ENCODE measurements at places on chromosomes 12 and 14.

DNA sequence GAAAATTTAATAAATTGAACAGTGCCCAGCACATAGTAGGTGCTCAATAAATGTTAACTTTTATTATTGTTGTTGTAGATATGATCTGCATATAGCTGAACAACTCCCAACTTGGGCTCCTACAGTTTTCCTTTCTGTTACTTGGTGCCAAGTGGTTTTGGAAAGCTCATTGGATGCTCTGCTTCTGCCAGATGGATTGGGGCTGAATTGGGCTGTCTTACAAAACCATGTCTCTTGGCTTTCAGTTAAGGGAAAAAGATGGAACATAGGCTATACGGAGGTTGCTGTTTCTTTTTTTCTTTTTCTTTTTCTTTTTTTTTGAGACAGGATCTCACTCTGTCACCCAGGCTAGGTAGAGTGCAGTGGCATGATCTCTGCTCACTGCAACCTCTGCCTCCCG, 140.7 kb upstream of the PWP1 start:
- DNase-seq: no peak

DNA sequence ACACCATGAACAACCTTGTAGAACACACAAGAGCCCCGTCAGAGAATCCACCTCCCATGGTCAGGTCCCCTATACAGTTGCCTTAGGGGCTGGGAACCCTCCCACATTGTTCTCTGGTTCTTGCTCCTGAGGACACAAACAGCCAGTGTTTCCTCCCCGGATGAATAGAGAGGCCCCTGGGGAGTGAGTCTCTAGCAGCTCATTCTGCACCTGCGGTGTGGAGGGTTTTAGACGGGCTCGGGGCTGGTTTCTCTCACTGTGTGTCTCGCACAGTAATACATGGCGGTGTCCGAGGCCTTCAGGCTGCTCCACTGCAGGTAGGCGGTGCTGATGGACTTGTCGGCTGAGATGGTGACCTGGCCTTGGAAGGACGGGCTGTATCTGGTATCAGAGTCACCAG, 1052.1 kb downstream of the TMEM121 start:
- DNase-seq: peak; percentile 86

DNA sequence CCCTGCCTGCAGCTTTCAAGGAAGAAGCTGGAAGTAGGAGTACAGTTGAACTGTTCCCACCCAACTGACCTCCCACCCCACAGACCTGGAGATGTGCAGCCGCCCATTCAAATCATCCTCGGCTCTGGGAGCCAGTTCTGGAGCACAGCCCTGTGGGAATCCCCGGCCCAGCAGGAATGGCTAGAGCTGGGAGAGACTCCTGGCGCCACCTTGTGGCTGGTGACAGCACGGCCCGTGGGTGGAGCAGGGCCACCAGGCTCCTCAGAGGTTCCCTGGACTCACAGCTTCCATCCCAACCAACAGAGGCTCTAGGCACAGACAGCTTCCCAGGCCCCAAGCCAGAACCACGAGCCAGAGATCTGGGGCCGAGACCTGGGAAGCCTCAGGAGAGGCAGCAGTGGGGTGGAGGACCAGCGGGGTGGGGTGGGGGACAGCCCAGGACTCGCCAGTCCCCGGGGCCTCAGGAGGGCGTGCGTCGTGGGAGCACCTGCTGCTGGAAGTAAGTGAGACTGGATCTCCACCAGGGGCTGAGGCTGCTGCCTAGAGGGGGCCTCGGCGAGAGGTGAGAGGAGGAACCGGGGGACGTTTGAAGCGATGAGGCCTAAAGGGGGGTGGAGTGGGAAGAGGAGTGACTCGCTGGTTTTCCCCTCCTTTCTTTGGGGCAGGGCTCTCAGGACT, 43.4 kb downstream of the RNF34 start:
- DNase-seq: peak; percentile 75

DNA sequence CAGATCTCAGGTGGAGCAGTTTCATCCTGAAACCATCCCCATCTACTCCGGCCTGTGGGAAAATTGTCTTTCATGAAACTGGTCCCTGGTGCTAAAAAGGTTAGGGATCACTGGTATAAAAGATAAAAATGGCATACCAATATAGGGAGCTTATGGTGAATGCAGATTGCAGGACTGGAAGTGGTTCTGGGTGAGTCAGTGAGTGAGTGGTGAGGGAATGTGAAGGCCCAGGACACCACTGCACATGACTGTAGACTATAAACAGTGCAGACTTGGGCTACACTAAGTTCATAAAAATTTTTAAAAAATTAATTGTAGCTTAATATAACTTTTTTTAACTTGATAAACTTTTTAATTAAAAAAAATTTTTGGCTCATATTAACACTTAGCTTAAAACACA, 67.0 kb upstream of the RD3L start:
- DNase-seq: no peak

DNA sequence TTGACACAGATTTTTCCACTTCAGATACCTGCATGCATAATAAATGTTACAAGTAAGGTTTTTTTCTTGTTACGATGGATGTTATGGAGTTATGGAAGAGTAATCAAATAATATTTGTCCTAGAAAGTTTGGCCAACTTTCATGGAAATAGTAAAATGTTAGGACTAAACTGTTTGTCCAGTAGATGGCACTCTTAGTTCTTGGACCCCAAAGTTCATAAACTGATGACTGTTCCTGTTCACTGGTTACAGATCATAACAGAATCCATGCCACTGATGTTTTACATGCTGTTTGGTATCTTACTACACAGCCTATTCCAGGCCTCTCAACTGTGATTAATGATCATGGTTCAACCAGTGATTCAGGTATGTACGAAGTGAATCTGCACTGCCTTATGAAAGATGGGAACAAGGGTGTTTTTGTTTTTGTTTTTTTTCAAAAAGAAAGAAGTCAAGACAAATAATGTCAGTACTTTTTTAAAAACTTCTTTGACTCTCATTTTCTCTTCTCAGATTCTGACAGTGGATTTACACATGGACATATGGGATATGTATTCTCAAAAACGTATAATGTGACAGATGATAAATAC, 48.8 kb upstream of the SLCO1C1 start:
- no peak for DNase-seq

DNA sequence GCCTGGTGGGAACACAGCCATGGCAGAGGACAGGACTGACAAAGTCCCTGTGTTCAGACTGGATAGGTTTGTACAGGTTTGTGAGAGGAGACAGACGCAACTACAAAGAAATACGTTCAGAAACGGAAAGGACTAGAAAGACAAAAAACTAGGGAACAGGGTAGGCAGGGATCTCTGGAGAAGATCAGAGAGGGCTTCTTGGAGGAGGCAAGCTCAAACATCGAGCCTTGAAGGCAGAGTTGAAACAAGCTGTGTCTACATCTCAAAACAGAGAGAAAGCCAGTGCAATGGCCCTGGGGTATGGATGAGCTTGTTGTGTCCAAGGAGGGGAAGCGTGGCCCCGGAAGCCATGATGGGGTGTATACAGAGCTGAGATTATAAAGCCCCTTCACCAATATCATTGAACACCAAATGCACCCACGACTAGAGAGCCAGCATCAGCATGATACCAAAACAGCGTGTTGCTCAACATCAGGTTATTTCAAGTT, 89.6 kb upstream of the NCOR2 start:
- no peak for DNase-seq

DNA sequence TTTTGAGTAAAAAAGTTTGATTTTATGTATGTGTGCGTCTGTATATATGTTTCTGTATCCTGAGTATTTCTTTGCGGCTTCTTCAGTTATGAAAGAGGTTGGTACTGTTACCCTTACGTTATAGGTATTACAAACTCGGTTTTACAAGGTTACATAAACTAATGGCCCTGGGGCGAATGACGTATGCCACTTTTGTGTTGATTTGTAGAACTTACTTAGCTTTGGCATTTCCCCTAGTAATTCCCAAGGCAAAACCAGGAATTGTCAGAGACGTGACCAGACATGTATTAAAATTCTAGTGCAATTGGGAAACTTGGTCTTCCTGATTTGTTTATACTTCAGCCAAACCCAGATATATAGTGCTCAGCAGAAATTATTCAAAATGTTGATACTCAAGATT, 93.3 kb downstream of the DUSP16 start:
- DNase-seq: no peak

- no peak for DNase-seq
Measured at GRCh38 chr12:89212339-89212771, 139.9 kb downstream of the DUSP6 start.

GRCh38 chr14:92768795-92769194, 20.4 kb upstream of the LGMN start:
- DNase-seq: no peak

DNA sequence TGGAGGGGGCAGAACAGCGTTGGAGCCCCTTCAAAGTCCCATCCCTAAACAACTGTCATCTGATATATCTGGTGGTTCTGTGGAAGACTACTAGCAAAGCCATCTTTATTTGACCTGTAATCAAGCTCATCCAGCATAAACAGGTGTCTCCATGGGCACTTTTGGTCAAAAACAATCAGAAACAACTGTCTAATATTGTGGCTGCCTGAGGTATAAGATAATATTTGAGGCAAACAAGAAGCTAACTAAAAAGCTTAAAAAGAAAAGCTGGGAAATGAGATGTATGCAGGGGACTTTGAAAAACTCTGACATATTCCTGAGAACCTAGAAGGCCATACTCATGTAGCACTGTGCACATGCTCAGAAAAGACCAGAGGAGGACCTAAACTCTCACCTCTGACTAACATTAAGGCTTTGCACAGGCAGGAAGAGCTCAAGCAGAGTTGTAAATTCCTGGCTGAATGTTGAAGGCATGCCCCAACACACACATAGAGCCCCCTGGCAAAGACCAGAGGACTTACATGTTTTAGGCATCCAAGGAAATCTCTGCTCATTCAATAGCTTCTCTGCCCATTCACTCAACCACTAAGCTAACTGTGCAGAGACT, 27.2 kb upstream of the AP4S1 start:
- no peak for DNase-seq
